CD4-positive, alpha-beta T cell treated with Interleukin-6 for 4 hours (primary cell): ENCODE measurements at places on chromosomes 12 and 14.

DNA sequence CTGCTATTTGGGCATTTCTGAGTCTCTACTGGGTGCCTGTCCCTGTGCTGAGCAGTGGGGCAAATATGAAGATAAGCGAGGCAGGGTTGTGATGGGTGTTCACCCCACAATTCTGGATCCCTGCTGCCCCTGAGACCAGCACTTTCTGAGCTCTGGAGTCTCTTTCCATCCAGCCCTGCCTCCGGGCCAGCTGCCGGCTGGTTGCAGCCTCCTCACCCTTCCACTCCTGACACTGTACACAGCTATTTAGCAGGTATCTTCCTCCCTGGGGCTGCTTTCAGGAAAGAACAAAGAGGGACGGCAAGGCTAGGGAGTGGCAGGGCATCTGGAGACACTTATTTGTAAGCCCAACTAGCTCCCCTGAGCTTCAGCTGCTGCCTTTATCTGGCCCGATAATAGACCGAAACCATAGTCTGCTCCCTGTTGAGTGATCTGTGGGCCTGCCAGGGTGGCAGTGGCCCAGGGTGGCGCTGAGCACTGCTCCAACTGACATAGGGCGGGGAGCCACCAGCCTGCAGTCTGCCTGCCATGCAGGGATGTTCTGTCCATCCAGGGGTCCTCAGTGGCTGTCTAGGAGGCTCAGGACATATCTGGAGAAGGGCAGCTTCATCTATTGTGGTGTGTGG lies 7.6 kb upstream of the KRT80 start:
- DNase-seq = no peak

- peak; percentile 19 for DNase-seq
These were observed 3.8 kb downstream of the ENDOU start for GRCh38 chr12:47721431-47721973.

DNA sequence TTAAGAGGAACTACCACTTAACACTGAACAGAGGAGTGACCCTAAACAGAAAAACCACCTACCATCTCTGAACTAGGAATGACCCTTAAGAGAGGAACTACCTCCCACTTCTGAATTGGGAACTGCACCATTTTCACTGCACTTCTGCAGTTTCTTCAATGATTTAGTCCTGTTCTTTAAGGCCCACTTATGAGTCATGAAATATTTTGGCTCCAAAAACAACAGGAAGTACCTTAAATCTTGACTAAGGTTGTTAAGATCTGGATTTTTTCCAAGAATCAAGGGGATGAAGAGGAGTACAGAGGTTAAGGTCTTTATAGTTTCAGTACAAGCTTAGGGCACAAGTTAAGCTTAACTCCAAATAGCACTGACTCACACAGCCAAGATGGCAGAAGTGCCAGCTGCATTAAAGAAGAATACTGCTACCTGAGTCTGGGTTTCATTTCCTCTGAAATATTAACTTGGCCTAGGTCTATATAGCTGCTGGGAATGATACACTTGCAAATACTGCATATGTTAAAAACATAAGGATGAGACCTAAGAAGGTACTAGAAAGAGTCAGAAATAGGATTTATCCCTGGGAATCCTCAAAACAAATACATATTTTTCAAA lies 4.2 kb downstream of the NPC2 start:
- DNase-seq = no peak

GRCh38 chr14:56137849-56138248 lies 19.6 kb downstream of the PELI2 start:
- DNase-seq = no peak

- DNase-seq = no peak
These were observed 29.6 kb downstream of the NID2 start for GRCh38 chr14:52039124-52039815.

GRCh38 chr12:29519585-29520182 lies 22.2 kb upstream of the OVCH1 start:
- peak; percentile 33 for DNase-seq
